Astrocyte (in vitro differentiated cells and primary cell): ENCODE measurements at places on chromosomes 2 and 18.

GRCh38 chr2:28164280-28164801 is 228.3 kb upstream of the FOSL2 start:
- no peak for DNase-seq

DNA sequence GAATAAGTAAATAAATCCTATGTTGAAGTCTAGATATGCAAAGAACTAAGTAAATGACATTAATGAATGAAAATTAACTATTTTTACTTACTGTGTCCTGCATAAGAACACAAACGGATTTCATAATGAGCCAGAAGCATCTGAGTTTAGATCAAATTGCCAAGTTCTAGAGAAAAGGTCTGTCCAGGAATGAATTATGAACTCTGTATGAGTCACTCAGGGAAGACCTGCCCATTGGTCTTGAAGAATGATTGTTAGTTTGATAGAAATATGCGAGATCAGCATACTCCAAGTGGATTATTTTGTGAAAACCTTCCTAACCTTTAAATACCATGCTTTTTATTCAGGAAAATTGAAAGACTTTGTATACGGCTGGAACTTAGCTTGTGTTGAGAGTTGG is 189.5 kb downstream of the DOK6 start:
- DNase-seq = peak; percentile 45

GRCh38 chr2:146776596-146776995 is 1068.2 kb upstream of the ACVR2A start:
- no peak for DNase-seq

- peak; percentile 46 for DNase-seq
Measured at GRCh38 chr18:76493213-76494161, 1.6 kb downstream of the ZNF516 start.

DNA sequence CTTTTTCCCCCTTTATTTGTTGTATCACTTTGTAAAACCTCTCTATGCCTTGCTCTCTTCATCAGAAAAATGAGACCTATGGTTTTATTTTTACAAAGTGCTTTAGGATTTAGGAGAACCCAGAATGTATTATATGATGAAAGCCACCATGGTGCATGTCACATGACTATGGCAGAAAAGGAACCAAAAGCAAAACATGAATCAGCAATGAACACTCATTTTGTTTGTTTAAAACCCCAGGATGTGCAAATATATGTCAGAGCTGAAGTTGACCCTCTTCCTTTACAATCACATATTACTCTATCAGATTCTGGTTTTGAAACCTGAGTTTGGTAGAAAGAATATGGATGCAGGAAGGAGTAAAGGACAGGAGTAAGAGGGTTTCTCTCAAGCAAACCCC is 70.0 kb downstream of the FIGN start:
- DNase-seq = no peak

DNA sequence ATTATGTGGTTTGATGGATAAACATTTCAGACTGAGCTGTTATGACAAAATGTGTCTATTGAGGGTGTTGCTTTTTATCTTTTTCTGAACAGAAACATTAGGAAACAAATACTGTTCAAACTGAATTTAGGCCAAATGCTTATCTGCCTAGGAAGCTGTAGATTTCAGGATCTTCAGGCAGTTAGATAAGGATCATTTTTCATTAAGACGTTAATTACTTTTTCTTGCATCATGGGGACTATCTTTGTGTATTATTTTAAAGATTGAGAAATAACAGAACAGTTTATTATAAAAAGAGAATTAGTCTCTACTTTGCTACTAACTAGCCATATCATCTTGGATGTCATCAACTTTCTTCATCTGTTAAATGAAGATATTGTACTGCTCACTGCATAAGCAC is 107.5 kb downstream of the TTC27 start:
- peak; percentile 52 for DNase-seq

DNA sequence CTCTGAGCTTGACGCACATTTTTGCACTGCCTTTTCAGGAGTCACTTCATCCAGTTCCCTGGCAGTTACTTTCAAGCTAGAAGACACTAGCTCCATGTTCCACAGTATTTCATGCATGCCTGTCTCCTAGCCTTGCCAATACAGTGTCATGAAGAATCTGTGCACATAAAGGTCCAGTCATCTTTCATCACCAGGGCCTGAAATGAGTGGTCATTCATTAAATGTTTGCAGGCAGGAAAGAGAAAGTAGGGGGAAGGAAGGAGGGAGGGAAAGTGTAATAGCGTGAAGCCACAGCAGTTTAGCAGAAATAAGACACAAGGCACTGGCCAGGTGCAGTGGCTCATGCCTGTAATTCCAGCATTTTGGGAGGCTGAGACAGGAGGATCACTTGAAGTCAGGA is 92.4 kb upstream of the COPS8 start:
- no peak for DNase-seq

GRCh38 chr2:187523325-187523724 is 30.9 kb downstream of the TFPI start:
- no peak for DNase-seq

GRCh38 chr2:101816598-101816997 is 119.1 kb downstream of the MAP4K4 start:
- no peak for DNase-seq

DNA sequence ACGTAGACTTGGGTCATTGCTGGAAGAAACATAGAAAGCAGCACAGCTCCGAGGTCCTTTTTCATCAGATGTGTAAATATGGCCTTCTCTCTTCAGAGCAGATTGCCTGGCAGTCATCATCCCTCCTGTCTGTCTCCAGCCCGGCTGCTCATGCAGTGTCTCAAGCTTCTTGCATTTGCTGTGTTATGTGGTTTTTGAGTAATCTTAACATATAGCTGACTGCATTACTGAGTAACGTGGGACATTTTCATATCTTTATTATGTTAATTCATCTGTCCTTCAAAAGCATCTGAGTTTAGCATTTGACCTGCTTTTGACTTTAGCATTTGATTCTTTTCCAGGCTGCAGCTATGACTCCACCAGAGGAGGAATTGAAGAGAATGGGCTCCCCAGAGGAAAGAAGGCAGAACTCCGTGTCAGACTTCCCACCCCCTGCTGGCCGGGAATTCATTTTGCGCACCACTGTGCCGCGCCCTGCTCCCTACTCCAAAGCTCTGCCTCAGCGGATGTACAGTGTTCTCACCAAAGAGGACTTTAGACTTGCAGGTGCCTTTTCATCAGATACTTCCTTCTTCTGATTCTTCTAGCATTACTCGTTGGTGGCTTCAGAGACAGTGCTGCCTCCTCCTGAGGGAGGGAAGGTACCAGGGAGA is 116.2 kb downstream of the RAB3GAP1 start:
- no peak for DNase-seq

- DNase-seq = no peak
Measured at GRCh38 chr18:37812961-37813360, 247.4 kb upstream of the CELF4 start.

- DNase-seq = no peak
Measured at GRCh38 chr2:108553209-108553919, 19.1 kb downstream of the LIMS1 start.

- no peak for DNase-seq
Measured at GRCh38 chr2:197596766-197597165, 78.6 kb downstream of the RFTN2 start.

DNA sequence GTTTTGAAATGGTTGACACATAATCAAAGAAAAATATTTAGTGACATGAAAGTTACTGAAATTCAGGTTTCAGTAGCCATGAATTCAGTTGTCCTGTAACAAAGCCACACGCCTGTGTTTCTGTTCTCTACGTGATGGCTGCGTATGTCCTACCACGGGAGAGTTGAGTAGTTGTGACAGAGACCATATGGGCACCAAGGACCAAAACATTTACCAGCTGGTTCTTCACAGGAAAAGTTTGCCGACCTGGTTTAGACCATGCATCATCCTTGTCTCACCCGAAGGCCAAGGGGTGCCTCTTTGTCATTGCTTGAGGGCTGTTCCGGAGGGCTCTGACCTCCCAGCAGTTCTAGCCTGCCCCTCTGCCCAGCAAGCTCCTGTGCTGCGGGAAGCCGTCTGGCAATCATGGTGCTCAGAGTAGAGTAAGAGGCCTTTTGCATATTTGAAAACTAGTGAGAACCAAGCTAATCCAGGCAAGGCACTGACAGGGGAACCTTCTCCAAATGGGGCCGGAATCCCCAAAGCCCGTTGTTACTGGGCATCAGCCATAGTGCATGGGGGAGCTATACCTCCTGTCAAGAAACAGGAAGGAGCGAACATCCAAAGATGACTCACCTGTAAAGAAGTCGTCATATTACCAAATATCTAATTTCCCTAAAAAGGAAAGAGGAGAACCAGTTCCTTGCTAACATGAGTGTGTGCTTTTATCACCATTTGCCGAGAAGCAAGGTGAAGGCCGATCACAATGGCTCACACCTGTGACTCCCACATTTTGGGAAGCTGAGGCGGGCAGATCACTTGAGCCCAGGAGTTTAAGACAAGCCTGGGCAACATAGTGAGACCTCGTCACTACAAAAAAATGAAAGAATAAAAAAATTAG is 92.6 kb upstream of the RAB12 start:
- DNase-seq = no peak

DNA sequence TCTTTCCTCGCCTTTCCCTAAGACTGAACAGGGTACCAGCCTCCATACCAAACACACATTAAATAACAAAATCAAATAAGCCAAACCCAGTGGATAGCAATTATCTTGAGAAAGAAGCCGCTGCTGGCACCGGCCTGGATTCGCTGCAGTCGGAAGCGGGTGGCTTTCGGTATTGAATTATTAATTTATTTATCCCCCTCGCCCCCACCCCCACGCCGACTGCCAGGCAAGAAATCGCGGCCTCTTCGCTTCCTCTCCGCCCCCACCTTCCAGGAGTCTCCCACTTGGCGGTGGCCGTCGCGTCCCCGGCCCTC is 370 bp upstream of the ZNF804A start:
- peak; percentile 15 for DNase-seq

- DNase-seq = no peak
Measured at GRCh38 chr18:79553696-79554095, 125.9 kb upstream of the CTDP1 start.

DNA sequence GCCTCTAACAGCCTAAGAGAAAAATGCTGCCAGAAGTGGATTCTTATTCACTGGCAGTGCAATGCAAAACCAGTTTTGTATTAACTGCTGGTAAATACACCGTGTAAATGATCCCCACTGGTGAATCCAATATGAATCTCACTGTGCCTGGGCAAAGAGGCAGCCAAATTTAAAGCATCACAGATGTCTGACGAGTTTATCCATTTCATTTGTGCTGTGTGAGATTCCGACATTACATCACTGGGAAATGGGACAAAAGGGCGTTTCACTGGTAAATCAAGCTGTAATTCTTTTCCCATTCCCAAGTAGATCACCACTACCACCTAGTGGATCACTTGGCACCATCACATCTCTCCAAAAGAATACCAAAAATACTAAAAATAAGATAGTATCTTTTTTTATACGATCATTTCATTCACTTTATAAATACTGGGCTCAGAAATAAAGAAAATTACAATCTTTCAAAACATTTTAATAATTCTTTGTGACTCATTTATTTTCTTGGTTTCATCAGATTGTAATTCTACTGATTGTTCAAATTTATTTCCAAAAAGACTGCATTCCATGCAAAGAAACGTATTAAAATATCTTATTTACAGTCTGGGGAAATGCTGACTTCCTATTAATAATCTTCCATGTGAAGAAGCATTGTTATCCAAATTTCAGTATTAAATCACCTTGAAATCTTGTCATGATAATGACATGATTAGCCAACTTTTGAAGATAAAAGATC is 125.6 kb downstream of the GRB14 start:
- DNase-seq = peak; percentile 66

GRCh38 chr2:209579230-209579749 is 155.4 kb downstream of the MAP2 start:
- DNase-seq = peak; percentile 45
